ENCODE measurements at places on chromosomes 12 and 14.

DNA sequence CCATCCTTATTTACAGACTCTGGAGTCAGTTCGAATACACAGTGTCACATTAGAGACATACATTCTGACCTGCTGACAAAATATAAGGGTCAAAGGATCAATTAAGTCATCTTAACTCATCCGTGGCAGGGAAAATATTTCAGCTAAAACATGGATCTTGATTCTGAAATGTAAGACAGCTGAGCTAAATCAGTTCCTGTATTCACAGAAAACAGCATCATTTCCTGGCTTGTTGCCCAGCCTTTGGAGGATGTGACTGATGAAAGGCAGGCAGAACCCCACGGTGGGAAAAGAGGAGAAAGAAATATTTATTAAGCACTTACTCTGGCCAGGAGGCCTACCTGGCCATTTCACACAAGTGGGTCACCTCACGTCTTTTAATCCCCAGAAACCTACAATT is 101.9 kb downstream of the GAS2L3 start:
- no peak for DNase-seq

GRCh38 chr12:56029666-56030293 is 8.9 kb downstream of the IKZF4 start:
- DNase-seq = no peak

- no peak for DNase-seq
Measured at GRCh38 chr12:4272424-4273272, 914 bp upstream of the CCND2 start.

GRCh38 chr12:21507849-21508248 is 6.3 kb downstream of the GOLT1B start:
- no peak for DNase-seq

- no peak for DNase-seq
Measured at GRCh38 chr14:56975521-56975920, 165.2 kb upstream of the OTX2 start.

GRCh38 chr12:5503774-5504173 is 71.9 kb downstream of the NTF3 start:
- DNase-seq = no peak

- DNase-seq = no peak
Measured at GRCh38 chr12:123064366-123064765, 83.9 kb downstream of the ARL6IP4 start.
